BJ (cell line): ENCODE measurements at places on chromosomes 6 and 20.

DNA sequence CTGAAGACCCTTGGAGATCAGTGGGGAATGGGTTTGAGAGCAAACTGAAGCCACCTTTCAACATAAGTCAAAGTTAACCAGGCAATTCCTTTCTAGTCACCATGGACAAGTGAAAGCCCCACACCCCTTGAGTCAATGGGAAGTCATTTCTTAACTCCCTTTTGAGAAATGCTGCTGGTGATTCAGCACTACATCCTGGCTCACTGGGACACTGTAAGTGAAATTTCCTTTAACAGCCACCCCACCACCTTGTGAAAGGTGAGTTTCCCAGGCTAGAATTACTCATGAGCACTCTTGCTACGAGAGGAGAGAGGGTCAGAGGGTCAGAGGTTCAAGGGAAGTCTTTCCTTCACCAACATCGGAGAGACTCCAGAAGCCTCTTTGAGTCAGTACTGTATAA lies 93.3 kb upstream of the MARCKS start:
- peak; percentile 12 for DNase-seq

- no peak for DNase-seq
Measured at GRCh38 chr20:50256577-50256976, 65.9 kb downstream of the CEBPB start.

DNA sequence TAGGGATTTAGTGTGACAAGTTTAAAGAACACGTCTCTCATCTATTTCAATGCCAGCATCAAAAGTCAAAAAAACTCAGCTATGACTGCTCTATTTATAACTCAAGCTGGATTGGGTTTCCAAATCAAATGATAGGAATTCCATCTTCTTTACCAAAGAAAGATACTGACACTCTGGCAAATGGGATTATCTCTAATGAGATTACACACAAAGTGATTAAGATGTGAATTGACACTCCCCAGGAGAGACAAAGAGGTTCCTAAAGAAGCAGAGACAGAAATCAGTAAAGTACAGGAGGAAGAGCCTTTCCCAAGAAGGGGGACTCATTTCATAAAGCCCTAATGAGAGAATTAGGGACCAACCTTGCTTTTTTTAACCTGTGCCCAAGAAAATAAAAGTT lies 92.1 kb downstream of the ID4 start:
- DNase-seq: no peak

DNA sequence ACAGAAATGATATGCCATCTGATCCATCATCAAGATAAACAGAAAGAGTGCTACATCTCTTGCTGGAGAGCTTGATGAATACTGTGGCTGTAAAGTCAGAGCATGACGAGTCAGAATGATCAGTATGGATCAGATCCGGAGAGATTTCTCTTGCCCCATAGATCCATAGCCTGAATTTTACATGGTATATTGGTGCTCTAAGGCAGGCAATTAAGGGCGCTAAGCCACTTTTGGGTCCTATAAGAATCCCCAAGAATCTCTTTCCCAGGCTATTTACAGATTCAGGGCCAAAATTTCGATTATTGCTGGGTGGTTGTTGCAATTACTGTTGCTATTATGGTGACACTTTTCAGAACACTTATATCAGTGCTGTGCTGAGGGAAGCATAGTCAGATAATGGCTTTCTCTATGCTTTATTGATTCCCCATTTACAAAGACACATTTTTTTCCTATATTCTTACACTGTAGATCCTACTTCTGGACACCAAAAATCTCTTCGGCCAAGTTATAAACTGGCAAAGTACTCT lies 94.4 kb downstream of the ADGRB3 start:
- DNase-seq: no peak

DNA sequence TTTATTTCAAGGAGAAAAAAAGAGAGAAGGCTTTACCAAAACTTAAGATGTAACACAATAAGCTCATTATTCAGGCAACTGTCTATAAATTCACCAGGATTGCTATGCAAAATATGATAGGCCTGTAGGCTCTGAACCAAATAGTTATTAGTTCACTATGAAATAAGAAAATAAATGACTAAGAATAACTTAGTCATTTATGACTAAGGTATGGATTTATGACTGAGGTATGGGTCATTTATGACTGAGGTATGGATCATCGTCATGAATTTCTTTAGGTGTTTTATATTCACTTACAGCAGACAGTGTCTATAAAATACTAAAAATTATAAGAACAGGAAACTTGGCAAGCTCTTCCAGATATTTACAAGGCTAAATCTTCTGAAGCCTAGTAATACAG lies 52.1 kb upstream of the SNX9 start:
- DNase-seq: peak; percentile 57

DNA sequence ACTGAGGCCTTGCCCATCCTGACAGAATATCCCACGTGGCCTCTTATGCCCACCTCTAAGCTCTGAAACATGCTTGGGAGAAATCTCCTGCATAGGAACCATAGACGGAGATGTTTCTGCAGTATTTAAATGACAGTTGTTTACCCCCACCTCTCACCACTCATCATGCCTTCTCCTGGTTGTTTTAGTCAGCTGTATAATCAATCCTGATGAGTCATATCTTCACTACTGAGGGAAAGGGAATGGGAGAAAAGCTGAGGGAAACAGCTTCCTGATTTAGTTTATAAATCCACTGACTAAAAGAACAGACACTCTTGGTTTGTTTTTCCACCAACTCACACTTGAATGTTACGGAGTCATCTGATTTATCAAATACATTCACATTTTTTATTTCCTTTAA lies 113.2 kb upstream of the TENT5A start:
- peak; percentile 29 for DNase-seq

DNA sequence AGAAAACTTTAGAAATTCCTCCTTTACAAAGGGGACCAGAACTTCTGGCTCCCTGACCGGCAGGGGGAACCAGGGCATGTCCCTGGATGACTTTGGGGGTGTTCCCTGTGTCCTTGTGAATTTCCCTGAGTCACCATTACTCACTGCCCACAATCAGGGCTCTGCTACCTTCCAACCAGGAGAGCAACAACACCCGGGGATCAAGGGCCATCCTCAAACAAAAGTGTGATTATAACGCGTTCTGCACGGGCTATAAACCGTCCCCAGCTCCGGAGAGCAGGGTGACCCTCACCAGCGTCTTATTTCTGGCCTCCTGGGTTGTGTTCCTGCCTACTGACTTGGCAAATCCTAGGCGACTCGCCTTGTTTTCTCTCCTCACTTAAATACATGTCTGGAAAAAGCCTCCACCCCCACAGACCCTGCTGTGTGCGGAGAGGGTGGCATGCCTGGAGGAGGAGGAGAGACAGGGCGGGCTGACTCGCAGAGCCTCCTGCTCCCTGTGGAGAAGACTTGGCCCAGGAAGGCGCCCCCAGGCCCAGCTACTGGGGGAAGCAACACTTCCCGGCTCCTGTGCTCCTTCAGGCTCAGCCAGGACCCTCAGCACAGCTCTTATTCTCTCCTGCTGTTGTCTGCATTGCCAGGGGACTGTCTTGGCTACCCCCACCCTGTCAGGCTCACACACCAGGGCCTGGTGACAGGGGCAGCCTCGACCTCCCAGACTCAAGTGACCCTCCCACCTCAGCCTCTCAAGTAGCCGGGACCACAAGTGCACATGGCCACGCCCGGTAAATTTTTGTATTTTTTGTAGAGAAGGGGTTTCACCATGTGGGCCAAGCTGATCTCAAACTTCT lies 54.1 kb downstream of the FGD2 start:
- peak; percentile 90 for DNase-seq

GRCh38 chr6:17666646-17667045 lies 40.1 kb downstream of the NUP153 start:
- DNase-seq: no peak

DNA sequence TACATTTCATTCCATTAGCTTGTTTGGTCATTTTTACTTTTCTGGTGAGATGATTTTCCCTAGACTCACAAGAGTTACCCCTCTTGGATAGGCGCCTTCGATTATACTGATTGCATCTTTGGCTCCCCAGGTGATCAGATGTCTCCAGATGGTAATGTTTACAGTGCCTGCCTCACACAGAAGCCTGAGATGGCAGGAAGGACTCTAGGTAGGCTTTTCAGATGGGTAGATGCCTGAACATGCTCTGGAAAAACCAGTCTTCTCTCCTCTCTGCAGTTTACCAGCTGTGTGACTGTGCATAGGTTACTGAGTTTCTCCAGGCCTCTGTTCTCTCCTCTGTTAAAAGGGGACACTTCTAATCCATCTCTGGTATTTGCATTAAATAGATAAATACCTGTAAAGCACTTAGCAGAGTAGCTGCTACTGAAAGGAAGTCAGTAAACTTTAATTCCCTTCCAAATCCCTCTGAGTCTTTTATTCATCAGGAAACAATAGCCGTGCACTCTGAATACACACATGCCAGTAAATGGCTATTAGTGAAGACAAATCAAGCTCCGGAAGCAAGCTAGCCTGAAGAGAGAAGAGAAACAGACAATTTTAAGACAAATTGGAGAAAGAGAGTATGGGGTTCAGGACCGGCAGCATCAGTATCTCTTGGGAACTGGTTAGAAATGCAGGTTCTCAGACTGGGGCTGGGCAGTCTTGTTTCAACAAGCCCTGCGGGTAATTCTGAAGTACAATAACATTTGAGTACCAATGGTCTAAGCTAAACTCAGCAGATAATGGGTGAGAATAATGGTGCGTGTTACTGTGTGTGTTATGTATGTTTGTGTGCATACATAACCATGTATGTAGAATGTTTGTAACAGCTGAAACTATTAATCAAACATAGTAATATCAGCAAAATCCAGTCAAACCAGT lies 139.4 kb downstream of the UST start:
- no peak for DNase-seq

DNA sequence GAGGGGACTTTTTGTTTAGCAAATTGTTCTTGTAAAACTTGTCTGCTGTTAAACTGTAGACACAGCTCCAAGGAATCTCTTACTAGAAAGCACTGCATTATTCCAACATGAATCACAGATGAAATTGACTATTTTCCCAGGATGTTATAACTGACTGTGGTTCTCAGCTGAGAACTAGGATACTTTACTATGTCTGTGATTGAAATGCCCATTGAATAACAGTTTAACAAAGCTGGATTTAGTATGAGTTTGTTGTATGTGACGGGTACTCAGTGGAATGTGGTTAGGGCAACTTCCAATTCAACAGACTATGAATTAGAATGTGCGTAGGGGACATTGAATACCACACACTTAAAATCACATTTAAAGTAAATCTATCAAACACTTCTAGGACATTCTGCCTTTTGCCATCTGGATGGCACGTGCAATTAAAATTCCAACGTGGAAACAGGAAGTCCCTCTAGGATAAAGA lies 193.4 kb upstream of the PREP start:
- DNase-seq: peak; percentile 100

DNA sequence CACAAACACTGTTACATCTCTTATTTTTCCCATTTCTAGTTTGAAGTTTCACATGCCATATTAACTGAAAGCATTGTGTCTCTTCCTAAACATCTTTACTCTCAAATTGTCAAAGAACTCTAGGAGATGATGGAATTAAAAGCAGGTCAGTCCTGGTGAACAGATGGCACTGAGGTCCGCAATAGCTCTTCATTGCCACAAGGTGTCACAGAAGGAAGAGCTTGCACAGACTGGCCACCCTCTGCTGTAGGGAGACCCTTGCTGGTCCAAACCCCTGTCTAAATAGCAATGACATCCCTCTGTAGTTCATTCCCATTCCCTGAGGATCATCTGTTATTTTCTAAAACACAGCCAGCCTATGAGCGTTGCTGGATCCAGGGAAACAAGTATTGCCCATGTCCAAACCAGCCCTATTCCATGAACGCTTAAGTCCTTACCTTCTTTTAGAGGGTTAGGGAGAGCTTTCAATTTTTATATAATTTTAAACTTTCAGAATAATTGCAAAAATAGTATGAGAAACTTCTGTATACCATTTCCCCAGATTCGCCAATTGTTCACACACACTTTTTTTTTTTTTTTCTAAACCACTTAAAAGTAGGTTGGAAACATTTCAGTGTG lies 10.1 kb upstream of the HDAC2 start:
- DNase-seq: no peak

GRCh38 chr6:38336922-38337321 lies 302.8 kb downstream of the BTBD9 start:
- DNase-seq: no peak

DNA sequence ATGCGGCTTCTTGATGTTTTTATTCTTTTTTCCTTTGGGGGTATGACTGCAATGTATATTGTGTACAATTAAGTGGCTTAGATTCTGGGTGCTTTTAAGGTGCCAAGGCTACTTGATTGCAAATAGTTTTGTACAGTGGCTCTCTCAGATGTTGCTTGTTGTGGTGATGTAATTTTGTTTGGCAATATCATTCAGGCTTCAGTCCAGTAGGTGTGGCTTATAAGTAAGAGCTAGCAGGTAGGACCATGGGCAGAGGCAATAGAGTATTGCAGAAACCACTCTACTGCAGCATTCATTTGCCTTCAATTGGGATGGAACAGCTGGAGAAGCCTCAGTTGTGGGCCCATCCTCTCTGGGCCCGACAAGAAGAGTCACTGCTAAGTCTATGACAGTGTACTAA lies 407.9 kb upstream of the MAN1A1 start:
- no peak for DNase-seq

- DNase-seq: no peak
Measured at GRCh38 chr6:20375436-20375835, 26.2 kb upstream of the E2F3 start.

- DNase-seq: peak; percentile 88
Measured at GRCh38 chr6:24743265-24743943, 24.4 kb upstream of the C6orf62 start.

DNA sequence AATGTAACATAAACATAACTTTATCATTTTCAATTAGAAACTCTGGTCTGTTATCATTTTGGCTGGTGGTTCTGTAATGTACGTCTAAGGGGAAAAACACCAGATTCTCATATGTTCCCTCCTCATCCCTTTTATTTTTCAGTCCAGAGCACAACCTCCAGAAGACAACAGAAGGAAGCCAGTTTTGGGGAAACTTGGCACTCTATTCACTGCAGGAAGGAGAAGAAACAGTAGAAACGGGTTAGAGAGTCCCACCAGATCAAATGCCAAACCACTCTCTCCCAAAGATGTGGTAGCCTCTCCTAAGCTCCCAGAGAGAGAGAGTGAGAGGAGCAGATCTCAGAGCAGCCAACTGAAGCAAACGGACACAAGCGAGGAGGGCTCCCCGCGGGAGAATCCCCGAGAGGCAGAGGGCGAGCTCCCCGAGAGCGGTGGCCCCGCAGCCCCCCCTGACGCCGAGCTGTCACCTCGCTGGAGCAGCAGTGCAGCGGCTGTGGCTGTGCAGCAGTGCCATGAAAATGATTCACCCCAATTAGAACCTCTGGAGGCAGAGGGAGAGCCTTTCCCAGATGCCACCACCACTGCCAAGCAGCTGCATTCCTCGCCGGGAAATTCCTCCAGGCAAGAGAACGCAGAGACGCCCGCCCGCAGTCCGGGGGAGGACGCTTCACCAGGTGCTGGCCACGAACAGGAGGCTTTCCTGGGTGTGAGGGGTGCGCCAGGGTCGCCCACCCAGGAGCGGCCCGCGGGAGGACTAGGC lies 117.8 kb downstream of the RTN4IP1 start:
- no peak for DNase-seq

DNA sequence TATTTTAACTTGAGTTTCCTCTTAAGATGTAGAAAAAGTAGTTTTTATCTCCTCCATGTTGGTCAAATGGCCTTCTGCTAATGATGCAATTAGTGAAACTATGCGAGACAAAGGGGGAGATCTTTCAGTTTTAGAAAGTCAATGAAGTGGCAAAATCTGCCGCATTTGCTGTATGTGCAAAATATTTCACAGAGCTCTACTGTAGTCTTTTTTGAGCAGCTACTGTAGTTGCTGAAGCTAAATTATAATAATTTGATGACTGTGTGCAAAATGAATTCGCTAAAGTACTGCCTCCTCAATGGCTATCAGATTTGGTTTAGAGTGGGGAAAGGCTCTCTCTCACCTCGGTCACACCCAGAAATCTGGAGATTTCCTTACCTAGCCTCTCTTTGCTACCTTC lies 267.6 kb upstream of the ZFP64 start:
- no peak for DNase-seq

- DNase-seq: no peak
Measured at GRCh38 chr6:38481851-38482250, 157.9 kb downstream of the BTBD9 start.
